ENCODE measurements at places on chromosomes 13 and 19.

GRCh38 chr13:41548910-41549309 is 91.6 kb downstream of the RGCC start:
- DNase-seq, result no peak

- DNase-seq, result peak; percentile 34
Measured at GRCh38 chr19:42255766-42256745, 1.1 kb upstream of the ERF start.

DNA sequence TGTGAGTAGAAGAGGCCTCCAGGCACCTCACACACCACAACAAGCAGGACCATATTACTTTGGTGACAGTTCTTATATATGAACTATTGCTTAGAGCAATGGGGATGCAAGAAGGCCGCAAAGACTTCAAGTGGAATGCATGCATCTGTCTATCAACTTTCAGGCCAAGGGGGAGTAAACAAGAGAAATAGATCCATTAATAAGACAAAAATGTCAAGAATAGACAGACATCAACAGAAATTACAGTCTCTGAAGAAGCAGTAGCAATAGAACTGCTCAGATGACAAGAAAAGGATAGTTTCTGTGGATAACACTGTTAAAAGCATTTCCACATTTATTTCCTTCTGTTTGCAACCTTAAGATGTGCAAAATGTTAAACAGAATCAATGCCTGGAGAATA is 1057.7 kb downstream of the UQCRFS1 start:
- DNase-seq, result no peak

DNA sequence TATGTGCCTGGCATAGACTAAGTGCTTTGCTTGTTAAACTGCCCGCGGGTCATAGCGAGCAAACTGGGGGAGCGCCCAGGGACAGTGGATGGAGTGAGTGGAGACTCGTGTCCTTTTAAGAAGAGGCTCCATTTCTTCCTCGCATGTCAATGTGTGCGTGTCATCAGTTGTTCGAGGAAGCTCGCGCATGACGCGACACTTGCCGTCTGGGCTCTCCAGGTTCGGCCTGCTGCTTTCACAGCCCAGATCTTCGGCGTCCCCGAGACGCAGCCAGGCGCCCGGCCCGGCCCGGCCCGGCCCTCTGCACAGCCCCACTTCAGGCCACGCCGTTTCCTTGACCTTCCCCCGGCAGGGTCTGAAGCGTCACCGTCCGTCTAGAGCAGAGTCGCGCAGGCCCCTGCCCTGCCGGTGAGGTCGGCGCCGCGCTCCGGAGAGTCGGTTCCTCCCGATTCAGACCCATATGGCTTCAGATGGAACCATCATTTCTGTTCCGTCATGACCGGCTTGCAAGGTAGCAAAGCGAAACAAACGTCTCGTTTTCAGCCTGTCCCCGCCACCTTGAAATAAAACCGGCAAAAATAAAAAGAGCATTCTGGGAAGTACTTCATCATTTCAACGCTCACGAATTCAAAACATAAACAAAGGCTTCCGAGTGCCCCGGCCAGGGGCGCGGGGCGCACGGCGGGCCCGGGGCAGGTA is 599 bp upstream of the ARHGEF7 start:
- DNase-seq, result peak; percentile 75

DNA sequence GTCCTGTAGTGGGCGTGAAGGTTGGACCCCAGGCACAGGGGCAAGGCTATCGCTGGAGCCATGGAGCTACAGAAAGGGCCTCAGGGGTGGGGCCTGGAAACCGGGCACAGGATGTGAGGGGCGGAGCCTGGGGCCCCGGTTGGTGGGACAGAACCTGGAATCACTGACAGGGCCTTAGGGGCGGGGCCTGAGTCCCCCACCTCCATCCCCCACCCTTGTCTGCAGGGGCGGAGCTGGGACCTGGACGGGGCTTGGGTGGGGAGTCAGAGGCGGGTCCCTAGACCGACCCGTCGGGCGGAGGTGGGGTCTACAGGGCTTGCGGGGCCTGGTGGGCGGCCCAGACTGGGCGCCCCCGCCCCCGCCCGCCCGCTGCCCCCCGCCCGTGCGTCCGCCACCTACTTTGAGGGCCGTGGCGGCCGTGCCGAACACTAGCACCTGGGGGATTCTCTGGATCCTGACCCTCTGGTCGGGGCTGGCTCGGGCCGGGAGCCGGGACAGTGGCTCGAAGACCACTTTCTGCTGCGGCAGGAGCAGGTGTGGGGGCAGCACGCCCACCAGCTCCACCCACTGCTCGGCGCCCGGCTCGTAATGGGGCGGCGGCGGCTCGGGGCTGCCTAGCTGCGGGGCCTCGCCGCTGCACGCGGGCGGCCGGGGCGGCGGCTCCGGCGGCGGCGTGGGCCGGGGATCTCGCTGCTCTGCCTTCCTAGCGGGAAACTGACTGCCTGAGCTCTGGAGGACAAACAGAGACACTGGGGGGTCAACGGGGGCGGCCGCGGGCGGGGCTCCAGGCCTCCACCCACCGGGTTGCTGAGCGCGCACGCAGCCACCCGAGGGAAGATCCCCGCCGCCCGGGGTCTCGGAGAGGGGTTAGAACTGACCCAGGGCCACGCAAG is 26.3 kb downstream of the DCAF15 start:
- peak; percentile 67 for DNase-seq

DNA sequence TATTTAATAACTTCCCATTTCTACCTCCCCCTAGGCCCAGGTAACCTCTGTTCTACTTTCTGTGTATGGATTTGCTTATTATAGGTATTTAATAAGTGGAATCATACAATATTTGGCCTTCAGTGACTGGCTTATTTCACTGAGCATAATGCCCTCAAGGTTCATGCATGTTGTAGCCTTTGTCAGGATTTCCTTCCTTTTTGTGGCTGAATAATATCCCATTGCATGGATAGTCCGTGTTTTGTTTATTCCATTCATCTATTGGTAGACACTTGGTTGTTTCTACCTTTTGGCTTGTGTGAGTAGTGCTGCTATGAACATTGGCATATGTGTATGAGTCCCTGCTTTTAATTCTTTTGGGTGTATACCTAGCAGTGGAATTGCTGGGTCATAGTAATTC is 9.4 kb downstream of the HNRNPM start:
- no peak for DNase-seq

GRCh38 chr13:32659736-32660135 is 73.5 kb downstream of the PDS5B start:
- DNase-seq, result no peak
